Naive B cell (primary cell): ENCODE measurements at places on chromosomes 1 and 21.

DNA sequence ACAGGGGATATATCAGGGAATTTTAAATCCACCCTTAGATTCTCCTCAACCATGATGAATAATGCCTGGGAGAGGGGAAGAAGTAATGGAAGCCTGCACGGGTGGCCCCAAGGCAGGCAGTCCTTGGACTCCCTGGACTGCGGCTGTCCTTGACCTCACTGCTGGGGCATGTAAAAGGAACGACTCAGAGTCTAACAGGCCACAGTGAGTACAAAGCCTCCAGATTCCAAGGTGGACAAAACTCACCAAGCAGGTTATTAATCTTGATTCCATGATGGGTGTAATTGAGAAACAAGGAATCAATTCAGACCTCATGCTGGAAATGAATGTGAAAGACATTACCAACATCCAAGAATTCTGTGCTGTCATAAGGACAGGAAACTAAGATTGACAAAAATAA is 13.0 kb upstream of the ARHGAP29 start:
- DNase-seq: no peak

DNA sequence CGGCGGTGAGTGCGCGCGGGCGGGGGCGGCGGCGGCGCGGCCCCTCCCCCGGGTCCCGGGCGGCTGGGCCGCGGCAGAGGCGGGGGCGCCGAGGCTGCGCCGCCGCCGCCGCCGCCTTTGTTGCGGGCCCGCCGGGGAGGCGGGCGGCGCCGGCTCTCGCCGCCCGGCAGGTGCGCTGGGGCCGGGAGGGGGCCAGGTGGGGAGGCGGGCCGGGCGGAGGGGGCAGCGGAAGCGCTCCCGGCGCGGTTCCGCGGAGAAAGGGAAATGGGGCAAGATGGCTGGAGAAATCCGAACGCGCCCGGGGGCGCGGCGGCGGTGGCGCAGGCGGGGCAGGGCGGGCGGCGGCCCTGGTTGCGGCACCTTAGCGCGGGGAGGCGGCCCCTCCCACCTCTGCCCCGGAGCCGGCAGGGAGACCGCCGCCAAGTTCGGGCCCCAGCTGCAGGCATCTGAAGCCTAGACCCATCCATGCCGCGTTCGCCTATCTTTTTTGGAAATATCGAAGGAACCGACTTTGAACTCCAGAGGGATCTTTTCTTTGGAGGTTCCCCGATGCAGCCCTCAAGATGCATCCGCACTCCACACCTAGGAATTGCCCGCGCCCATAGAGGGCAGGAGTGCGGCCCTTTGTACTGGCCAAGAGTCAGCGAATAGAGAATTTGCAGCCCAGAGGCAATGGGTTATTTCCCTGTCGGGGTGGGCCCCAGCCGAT is 479 bp downstream of the POGK start:
- peak; percentile 47 for DNase-seq

GRCh38 chr1:17405898-17406759 is 33.3 kb downstream of the RCC2 start:
- peak; percentile 11 for DNase-seq

DNA sequence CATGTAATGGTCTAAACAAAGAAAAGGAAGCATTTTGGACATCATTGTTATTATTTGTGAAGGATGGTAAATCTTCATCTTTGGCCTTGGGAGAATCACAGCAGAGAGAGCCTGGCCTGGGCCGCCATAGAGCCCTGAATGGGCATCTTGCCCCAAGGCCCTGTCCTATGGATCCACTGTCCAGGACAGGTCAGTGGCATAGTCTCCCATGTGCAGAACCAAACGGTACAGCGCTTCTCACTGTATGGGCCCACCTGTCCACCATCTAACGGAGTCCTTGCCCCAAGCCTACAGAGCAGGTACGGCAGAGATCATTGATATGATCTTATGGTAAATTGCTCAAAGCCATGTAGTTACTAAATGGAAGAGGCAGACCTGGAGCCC is 185.7 kb downstream of the FOXD2 start:
- DNase-seq: no peak

DNA sequence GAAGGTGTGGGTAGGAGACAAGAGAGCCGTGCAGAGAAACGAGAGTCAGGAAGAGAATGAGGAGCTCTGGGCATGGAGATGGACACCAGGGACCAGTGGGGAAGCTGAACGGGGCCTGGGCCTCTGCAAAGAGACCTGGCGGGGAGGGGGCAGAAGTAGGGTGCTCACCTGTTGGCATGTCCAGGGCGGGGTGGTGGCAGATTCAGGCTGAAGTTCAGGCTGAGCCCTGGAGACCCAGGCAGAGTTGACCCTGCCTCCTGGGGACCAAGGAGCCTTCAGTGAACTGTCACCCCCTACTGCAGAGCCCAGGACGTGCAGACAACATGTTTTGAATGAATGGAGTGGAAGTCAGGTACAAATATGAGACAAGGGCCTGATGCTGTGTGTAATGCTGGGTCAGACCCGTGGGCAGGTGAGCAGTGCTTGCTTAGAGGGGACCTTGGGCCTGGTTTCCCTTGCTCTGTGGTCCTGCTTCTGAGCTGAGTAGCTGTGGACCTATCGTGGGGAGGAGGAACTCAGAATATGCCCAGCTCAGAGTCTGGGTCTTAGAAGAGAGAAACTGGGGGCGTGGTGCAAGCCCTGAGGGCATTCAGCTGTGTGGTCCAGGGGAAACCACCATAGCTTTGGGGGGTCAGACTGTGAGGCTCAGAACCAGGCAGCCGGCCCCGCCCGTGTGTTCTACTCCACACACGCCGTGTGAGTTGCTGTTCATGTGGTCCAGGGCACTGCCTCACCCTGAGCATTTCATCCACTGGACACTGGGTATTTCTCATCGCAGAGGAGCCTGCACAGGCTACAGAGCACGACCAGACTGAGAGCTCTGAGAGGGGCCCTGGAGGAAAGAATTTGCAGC is 21.3 kb upstream of the UMODL1 start:
- DNase-seq: no peak

GRCh38 chr1:164524810-164525209 is 34.2 kb upstream of the PBX1 start:
- DNase-seq: no peak
